GM23248 (cell line): ENCODE measurements at places on chromosomes 13 and 19. TPM values are rescaled to one million over a fixed set of nuclear protein-coding genes. Genes with fewer than 3 reads are reported as not detected.

OR1I1 gene
- total RNA-seq: not detected in 2 replicates

DNA sequence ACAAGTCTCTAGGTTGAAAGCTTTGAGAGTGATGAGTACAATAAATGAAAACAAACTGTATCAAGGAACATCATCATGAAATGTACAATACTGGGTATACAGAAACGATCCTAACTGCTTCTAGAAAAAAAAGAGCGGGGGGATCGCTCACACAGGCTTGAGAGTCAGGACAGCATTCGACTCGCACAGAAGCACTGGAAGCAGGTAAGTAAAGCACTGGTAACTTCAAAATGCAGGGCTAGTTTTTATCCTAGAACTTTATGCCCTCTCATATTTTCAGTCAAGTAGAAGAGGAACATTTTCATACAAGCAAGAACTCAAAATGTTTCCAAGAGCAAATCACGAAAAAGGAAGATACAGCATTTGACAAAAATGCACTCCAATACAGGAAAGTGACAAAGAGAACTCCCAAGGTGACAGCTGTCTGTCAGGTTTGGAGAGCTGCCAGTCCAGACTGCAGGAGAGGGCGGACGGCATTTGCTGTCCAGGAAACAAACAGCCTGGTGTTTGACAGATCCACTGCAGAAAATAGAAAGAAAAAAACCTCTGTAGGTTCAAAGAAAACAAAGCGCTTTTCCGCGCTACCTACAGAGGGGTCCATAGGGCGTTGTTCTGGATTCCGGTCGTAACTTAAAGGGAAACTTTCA lies 58.2 kb upstream of the XPO4 start:
- no peak for DNase-seq

DNA sequence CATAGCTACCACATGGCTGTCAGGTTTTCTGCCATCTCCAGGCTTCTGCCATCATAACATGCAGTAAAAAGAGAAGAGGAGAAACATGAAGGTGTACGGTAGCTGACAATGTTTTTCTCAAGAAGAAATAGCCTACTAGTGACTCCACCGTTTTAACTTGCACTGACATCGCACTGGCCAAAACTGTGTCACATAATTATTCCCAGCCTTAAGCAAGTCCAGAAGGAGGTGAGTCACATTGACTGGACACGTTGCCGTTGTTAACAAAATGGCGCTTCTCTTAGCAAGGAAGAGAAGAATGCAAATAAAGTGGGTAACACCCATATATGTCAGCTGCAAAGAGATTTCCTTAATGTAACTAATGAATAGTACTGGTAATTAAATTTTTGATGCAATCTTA lies 810.4 kb upstream of the SLC10A2 start:
- peak; percentile 76 for DNase-seq

- DNase-seq: no peak
Measured at GRCh38 chr19:33442706-33443105, 69.2 kb downstream of the CEBPG start.
